Tibial nerve (tissue), 4 donors: ENCODE measurements at places on chromosomes 6 and 20.

- no peaks in the 10 kb centered on the region for H3K36me3 ChIP-seq
- H3K4me3 ChIP-seq = no peak overlapping the region
- no peak for DNase-seq
These were observed 485.8 kb upstream of the SOX4 start for GRCh38 chr6:21107796-21108195.

GRCh38 chr20:2314759-2315439, 19.1 kb downstream of the TGM3 start:
- no peaks in the 10 kb centered on the region for H3K36me3 ChIP-seq
- H3K27ac ChIP-seq = no peak overlapping the region
- peak; percentile 33 for DNase-seq
- H3K27me3 ChIP-seq = no peaks in the 10 kb centered on the region

- no peaks in the 10 kb centered on the region for H3K27me3 ChIP-seq
- H3K27ac ChIP-seq = no peak overlapping the region
- DNase-seq = no peak
These were observed 23.0 kb upstream of the ECHDC1 start for GRCh38 chr6:127366282-127367022.

DNA sequence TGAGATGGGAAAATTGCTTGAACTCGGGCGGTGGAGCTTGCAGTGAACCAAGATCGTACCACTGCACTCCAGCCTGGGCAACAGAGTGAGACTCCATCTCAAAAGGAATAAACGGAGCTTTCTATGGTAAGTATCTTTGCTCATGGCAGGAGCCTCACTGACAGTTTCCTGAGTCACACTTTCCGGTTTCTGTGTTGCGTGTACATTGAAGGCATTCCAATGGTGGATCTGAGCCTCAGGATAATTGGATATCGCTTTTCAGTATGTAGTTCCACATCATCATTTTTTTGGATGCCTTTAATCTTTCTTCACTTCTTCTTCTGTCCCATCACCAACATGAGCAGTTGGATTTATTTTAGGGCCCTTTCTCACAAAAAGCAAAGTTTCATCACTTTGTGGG, 28.6 kb upstream of the GTSF1L start:
- H3K27me3 ChIP-seq = no peaks in the 10 kb centered on the region
- H3K4me3 ChIP-seq = no peak overlapping the region
- H3K27ac ChIP-seq = no peak overlapping the region
- no peaks in the 10 kb centered on the region for H3K36me3 ChIP-seq
- no peak for DNase-seq

GRCh38 chr6:98020222-98020621, 737.2 kb upstream of the MMS22L start:
- no peak overlapping the region for H3K4me3 ChIP-seq
- no peaks in the 10 kb centered on the region for H3K4me1 ChIP-seq
- no peak overlapping the region for H3K27ac ChIP-seq
- no peaks in the 10 kb centered on the region for H3K36me3 ChIP-seq

DNA sequence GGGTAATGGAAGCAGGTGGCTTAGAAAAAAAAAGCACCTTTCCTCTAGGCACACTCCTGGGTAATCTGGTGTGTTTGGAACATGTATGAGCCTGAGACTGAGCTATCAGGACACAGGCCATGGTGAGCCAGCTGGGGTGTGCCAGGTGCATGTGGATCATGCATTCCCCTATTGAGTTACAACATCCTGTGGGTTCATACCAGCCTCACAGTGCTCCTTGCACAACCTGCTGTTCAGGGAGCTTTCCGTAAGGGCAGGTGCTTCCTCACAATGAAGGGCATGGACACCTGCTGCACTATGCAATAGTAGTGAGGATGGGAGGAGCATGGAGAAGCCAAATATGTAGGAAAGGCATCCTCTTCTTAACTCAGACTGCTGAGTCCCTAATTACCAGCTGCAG, 197.2 kb upstream of the SUPT3H start:
- H3K4me3 ChIP-seq = no peak overlapping the region
- H3K36me3 ChIP-seq = no peaks in the 10 kb centered on the region
- H3K27ac ChIP-seq = no peak overlapping the region

GRCh38 chr6:4374216-4374615, 238.8 kb upstream of the ECI2 start:
- no peak for DNase-seq
- H3K4me3 ChIP-seq = no peak overlapping the region
- H3K4me1 ChIP-seq = no peaks in the 10 kb centered on the region

DNA sequence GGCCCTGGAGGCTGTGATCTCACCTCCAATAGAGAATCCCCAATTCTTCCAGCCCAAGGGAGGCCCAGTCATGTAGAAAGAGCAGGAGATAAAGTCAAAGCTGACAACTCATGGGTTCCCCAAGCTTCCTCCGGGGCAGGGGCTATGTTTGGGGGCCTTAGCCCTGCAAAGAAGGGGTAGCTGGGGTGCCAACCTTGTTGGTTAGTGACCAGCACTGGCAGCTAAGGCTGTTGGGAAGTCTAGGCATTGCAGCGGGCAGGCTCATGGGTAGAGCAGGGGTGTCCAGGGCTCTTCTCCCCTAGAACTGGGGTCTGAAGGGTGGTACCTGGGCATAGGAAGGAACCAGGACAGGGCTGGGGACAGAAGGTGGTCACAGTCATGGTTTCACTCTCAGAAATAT, 36.4 kb downstream of the TGM2 start:
- H3K27ac ChIP-seq = no peak overlapping the region
- H3K4me1 ChIP-seq = peaks cover 8% of the 10 kb centered on the region
- no peaks in the 10 kb centered on the region for H3K36me3 ChIP-seq
- no peak for DNase-seq
- no peak overlapping the region for H3K4me3 ChIP-seq

GRCh38 chr20:16132036-16132798, 441.0 kb downstream of the KIF16B start:
- H3K4me1 ChIP-seq = no peaks in the 10 kb centered on the region
- H3K36me3 ChIP-seq = no peaks in the 10 kb centered on the region
- no peak overlapping the region for H3K4me3 ChIP-seq

DNA sequence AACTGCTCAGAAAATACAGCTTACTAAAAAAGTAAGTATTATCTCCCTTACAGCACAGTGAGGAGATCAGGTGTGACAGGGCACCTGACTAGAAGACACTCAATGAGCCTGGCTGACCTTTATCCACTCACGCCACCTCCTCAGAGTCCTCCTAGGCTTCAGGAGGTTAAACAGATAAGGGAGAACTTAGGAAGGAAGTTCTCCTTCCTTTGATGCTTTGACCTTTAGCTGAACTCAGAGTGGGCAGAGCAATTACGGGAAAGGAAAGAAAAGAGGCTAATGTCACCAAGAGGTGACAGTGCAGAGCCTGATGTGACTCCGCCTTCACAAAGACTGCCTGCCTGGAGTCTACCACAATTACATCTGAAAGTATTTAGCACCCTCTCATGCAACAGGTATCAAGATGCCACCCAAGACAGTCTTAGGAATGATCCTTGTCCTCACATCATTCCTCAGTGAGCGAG, 36.7 kb downstream of the MAN1A1 start:
- no peak overlapping the region for H3K4me3 ChIP-seq
- H3K4me1 ChIP-seq = peaks cover 51% of the 10 kb centered on the region
- no peaks in the 10 kb centered on the region for H3K27me3 ChIP-seq
- DNase-seq = no peak
- no peak overlapping the region for H3K27ac ChIP-seq

DNA sequence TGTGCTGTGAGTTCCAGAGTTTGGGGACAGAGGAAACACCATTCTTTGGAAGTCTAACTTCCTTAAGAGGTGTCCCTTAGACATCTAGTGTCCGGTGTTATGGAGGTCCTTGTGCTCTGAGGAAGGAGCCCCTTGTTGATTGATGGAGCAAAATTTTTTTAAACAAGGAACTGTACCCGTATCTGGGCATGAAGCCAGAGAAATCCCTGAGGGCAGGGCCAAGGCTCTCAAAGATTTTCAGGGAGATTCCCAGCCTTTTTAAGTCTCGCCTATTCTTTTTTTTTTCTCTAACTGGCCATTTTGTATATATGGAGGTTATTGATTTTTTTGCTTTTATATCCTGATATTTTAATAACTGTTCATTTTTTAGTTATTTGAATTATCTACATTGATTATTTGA, 45.9 kb downstream of the TRIM38 start:
- DNase-seq = no peak
- no peak overlapping the region for H3K4me3 ChIP-seq
- H3K36me3 ChIP-seq = no peaks in the 10 kb centered on the region
- H3K4me1 ChIP-seq = no peaks in the 10 kb centered on the region

- no peaks in the 10 kb centered on the region for H3K27me3 ChIP-seq
- H3K4me3 ChIP-seq = no peak overlapping the region
- no peaks in the 10 kb centered on the region for H3K36me3 ChIP-seq
- DNase-seq = no peak
- no peak overlapping the region for H3K27ac ChIP-seq
These were observed 294.3 kb upstream of the MAN1A1 start for GRCh38 chr6:119643876-119644275.

DNA sequence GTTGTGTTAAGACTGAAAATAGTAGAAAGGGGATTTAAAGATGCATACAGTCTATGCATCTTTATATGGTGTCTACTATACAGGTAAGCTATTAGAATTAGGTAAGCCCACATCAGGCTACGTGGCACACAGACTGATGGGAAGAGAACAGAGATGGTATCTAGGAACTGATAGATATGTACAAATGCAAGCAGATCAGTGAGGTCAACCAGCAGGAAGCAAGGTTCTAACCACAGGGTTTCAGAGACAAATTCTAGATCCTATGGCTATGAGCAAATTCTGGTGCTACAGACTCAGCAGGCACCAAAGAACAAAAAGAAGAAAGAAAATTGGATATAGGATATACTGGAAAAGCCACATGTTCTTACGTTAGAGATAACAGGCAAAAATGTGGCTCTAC, 110.6 kb downstream of the TRDN start:
- H3K27ac ChIP-seq = no peak overlapping the region
- no peak overlapping the region for H3K4me3 ChIP-seq
- no peaks in the 10 kb centered on the region for H3K36me3 ChIP-seq
- H3K4me1 ChIP-seq = no peaks in the 10 kb centered on the region
- DNase-seq = no peak
- H3K27me3 ChIP-seq = no peaks in the 10 kb centered on the region

DNA sequence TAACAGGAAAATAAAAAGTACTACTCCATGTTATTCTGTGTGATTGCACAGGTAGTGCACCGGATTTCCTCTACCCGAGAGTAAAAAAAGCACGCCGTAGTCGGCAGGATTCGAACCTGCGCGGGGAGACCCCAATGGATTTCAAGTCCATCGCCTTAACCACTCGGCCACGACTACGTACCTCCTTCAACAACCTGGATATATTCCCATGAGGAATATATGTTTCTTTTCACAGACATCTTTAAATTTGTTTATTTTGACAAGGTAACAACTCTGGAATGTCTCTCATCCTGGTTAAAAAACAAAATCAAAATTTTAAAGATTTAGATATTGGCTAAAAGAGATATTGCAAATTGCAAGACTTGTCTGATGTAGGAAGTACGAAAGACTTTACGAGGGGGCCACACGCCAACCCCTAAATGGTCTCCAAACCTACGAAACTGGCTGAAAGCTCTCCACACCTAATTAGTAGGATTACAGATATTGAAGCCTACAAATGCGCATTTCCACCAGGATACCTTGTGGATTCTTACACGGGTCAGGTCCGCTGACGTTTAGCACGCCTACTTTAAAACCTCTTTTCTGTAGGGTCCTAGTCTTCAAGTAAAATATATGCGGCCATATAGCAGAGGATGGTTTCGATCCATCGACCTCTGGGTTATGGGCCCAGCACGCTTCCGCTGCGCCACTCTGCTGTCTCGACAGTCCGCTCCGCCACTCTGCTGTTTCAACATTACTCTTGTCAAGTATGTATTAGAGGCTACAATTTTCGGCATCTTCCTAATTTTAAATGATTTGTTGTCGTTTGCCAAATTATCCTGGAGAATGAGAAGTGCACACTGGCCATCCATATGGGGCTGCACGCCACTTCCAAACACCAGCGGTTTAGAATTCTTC, 52.2 kb upstream of the BTN3A2 start:
- peak overlapping the region; percentile 40 for H3K4me3 ChIP-seq
- no peaks in the 10 kb centered on the region for H3K4me1 ChIP-seq
- no peaks in the 10 kb centered on the region for H3K36me3 ChIP-seq
- DNase-seq = peak; percentile 94

DNA sequence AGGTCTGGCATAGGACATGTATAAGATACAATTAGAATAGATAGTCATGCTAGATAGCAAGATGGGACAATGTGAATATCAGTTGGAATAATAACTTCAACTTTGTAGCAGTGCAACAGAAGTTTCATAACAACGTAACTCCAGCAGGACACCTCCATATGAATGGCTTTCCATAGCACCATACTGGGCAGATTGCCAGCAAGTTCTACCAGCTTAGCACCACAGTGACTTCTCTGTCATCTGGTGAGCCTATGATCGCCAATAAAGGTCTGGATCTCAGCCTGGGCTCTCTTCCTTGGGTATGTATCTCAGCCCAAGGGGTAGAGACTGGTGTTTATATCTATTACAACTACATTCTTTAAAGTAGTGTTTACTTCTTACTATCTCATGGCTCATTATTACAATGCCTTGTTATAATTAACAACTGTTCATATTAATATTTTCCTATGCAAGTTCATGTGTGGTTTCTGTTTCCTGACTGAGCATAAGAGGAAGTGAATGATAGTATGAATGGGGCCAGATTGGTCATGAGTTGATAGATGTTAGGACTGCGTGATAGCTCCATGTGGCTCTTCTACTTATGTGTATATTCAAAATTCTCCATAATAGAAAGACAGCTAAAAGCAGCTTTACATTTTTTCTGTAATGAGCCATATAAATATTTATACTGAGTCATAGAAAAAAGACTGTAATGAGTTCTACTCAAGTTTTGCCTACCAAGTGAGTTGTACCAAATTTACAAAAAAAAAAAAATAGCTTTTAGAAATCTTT, 22.9 kb downstream of the HTR1B start:
- no peaks in the 10 kb centered on the region for H3K4me1 ChIP-seq
- H3K27me3 ChIP-seq = no peaks in the 10 kb centered on the region
- DNase-seq = no peak
- H3K27ac ChIP-seq = no peak overlapping the region
- H3K4me3 ChIP-seq = no peak overlapping the region

DNA sequence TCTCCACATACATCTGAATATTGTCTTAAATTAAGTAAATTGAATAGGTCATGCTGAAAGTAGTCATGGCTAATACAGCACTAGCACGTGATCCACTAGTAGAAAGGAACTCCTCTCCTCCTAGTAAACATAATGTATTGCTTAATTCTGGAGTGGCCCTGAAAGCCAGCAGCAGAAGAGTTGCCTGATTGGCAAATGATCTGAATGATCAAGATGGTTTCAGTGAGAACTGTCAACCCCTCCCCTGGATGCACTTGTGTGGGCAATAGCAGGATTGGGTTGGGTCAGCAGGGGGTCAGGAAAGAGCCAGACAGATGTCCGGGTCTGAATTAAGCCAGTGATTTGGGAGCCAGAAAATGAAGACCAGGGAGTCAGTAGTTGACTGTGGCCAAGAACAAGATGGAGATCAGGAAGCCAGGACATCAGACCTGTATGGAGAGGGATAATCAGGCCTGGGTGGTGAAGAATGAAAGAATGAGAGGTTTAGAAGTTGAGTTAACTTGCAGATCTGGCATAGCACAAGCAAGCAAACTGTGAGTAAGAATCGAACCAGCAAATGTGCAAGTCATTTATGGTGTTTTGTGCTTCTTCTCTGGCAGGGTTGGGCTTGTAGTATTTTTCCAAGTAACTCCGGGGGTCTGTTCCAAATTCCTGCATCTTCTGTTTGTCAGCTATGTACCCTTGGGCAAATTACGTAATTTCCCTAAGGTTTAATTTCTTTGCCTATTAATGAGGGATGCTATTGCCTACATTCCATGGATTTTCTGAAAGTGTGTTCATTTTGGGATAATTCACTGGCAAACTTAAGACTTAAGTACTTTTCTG, 304.9 kb downstream of the CD109 start:
- H3K27me3 ChIP-seq = no peaks in the 10 kb centered on the region
- no peaks in the 10 kb centered on the region for H3K36me3 ChIP-seq
- DNase-seq = no peak
- no peaks in the 10 kb centered on the region for H3K4me1 ChIP-seq
